ENCODE measurements at places on chromosomes 12 and 14.

DNA sequence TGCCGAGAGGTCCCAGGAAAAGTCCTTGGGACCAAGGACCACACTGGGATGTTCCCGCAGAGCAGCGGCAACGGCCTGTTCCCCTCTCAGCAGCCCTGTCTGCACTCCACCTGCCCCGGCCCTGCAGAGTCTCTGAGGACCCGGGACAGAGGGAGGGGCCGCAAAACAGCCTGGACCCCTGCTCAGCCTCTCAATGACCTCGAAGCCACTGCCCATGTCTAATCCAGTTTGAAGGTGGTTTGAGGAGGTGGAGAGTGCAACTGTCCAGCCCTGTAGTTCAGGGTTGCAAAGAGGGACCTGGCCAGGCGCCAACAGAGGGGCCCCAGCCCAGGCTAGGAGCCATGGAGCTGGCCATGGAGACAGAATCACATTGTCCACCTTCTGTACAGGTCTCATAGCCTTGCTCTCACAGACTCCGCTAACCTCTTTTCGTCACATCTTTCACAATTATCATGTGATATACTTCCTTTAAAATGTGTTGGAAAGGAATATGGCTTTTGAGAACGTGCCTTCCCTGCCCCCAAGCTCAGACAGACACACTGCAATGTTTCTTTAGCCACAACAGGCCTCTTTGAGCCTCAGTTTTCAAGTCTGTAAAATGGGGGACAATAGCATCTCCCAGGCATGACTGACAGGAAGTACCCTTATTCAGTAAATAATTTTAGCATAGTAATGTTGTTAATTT, 49.3 kb downstream of the ACTN1 start:
- no peak for DNase-seq

GRCh38 chr14:81252278-81252677, 31.5 kb upstream of the GTF2A1 start:
- DNase-seq, result no peak

DNA sequence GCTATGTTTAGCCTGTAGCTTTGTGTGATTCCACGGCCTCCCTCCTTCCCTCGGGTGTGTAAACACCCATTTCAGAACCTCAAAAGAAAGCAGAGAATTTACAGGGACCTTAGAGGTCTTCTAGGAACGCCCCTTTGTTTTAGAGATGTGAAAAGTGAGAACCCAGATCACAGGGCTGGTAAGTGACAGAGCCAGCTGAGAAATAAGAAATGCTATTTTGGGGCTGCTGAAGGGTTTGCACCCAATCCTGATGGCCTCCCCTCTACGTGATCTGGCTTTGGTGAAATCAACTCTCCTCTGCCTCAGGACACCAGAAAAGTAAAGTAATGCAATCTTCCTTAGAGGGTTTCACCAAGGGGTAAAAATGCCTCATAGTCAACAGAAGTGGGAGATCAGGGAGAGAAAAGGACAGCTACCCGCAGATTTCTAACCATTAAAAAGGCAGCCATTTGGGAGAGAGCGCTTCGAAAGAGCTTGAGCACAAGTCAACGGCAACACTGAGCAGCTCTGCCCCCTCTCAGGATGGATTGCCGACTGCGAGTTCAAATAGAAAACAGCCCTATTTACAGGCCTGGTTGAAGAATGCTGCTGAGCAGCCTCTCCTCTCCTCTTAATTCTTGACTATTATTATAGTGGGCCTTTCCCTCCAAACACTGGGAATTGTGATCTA, 78.5 kb upstream of the RASSF3 start:
- DNase-seq, result no peak

- no peak for DNase-seq
Observed at GRCh38 chr14:60677701-60678100, 28.4 kb upstream of the SIX1 start.

DNA sequence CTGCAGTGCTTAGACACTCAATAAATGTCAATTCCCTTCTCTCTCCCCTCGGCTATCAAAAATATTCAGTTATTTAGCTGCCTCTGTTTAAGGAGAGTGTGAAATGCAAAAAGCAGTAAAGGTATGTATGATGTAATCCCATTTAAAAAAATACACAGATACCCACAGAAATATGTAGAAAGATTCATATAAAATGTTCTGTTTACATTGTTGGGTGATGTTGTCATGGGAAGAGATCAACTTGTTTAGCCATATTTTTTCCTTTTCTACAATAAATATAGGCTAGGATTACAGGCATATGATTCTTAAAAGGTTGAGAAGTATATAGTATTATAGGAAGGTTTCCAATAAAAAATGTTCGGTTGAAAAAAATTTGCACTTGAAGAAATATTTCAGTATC, 7.8 kb downstream of the PPP2R3C start:
- DNase-seq, result no peak

Measured in right forelimb (tissue), 1 donor.